Fibroblast of skin of back (primary cell): ENCODE measurements at places on chromosomes 16 and 17.

DNA sequence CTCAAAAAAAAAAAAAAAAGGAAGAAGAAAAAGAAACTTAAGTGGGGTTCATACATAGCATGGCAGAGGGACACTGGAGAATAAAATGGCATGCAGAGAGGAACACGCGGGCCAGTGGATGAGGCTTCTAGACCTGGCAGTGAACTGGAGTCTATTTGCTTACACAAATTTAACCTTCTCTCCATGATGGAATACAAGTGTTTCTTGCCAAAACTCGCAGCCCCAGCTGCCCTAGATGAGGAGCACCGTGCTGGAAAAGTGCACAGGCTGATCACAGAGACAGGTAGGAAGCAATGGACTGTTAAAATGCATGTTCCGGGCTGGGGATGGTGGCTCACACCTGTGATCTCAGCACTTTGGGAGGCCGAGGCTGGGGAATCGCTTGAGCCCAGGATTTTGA is 9.3 kb downstream of the SSTR2 start:
- no peak for DNase-seq

DNA sequence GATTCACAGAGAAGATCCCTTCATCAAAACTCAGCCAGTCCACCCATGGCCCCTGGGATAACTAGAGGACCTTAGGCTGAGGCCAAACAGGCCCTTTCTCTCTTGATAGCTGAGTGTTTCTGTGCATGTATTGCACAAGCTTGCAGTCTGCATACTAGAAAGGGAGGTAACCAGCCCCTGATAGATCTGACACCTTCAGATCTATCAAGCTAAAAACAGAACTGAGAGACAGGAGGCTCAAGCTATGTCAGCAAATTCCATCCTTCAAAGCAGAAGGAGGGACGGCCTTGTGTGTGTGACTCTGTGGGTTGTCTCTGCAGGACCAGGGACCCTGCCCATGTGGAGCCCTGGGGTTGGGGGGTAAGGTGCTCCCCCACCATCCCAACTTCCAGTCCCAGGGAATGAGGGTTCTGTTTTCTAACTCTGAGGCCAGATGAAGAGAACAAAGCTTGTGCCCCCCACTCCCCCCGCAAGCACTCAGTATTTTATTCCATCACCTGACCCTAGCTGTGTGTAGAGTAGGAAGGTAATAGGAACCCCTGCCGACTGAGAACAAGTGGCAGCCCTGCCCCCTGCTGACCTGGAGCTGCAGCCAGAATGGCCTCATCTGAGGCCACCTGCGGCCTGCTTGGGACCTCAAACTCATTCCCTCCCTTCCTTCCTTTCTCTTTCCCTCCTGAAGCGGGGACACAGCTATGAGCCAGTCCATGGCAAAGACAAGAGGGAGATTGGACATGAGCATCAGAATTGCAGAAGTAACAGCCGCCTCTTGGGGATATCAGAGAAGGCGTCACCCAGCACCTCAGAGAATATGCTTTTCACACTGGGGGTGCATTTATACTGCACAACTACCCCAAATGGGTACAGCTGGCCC is 63.8 kb downstream of the SMPD3 start:
- DNase-seq = no peak

GRCh38 chr16:87067836-87068761 is 249.1 kb downstream of the C16orf95 start:
- DNase-seq = peak; percentile 18

- DNase-seq = no peak
Observed at GRCh38 chr16:68346892-68347480, 36.2 kb downstream of the PRMT7 start.

GRCh38 chr17:57586742-57587141 is 158.4 kb downstream of the CCDC182 start:
- DNase-seq = no peak

DNA sequence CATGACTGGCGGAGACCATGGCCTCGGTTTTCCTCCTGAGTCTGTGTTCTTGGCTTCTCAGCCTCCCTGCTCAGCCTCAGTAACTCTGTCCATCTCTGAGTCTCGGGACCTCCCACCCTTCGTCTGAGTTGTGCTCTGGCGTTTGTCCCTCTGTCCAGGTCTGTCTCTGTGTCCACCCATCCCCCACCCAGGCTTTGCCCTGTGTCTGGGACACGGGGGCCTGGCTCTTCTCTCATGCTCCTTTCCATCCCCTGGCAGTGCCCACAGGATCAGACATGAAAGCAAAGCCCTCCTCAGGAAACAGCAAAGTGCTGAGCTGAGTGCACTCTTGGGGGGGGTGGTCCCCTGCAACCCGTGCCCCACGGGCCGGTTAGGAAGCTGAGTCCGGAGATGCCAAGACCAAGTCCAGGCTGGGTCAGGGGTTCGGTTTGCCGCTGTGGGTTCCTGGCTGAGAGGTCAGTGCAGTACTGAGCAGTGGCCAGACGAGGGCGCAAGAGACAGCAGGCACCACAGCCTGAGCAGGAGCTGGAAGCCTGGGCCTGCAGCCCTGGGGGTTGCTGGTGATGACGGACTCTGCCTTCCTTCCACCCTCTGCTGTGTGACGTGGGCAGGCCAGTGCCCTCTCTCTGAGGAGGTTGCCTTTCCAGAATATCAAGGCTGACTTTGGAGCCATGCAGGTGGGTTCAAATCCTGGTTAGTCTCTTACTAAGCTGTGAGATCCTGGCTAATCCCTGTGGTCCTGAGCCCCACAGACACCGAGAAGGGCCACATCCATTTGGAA is 2.5 kb downstream of the P2RX1 start:
- DNase-seq = peak; percentile 64

DNA sequence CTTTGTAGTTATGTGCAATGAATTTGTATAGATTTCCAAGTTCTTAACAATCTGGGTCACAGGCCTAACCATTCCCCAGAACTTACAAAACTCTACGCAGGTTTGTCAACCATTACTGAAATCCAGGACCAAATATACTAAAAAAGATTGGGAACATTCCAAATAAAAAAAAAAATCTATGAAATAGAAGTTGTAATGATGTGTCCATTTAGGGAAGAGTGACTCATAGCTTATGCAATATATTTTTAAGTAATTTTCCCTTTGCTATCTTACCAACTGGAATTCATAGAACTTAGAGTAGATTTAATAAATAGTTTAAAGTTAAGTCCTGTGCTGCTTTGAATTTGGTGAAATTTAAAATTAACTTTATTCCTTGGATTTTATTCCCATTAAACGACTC is 393.2 kb downstream of the PMP22 start:
- peak; percentile 57 for DNase-seq
